ENCODE measurements at places on chromosomes 5 and 9.
A peak's percentile ranks its signal among the peaks of the same experiment; 100 is the strongest.

DNA sequence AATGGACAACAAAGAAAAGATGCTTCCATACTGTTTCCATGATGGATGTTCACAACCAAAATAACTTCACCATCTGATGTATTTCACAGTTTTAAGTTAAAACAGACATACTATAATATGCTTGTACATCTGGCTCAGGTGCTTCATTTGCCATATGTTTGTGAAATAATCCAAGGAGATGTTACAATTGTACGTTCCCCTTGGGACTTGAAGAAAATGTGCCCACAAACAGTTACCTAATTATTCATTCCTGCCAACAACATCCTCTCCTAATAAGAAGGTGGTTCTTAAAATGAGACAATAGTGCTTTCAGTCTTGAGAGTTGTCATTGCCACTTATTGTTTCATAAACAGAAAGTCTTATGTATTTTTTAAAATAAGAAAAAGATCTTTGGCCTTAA lies 33.1 kb upstream of the SMARCA2 start:
- no peak for DNase-seq

DNA sequence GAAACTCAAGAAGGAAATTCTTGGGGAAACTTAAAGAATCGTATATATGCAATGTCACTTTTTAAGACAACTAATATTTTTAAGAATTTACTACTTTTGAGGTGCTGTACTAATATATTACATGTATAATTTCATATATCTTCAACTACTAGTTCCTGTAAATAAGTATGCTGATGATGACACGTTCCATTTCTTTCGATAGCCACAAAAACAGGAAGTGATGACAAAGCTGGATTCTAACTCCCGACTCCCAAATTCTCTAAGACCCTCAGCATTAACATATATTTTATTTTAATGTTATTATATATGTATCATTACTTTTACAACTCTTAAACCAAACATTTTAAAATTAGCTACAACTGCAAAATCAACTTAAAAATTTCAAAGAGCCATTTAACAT lies 74.8 kb downstream of the STK32A start:
- no peak for DNase-seq

DNA sequence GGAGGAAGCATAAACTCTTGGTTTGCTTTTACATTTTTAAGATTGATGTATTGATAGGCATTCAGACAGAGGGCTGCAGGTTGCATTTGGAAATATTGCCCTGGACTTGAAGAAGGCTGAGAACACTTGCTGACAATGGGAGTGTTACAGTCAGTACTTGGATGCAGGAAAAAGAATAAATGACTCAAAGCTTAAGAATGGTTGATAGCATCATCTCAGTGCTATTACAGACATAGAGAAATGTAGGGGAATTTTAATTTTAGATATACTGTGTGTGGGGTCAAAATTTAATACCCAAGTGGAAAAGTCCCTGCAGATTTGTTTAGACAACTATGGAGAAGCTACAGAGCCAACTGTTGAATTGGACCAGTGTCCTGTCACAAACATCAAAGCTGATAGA lies 101.1 kb downstream of the ISL1 start:
- DNase-seq, result no peak

DNA sequence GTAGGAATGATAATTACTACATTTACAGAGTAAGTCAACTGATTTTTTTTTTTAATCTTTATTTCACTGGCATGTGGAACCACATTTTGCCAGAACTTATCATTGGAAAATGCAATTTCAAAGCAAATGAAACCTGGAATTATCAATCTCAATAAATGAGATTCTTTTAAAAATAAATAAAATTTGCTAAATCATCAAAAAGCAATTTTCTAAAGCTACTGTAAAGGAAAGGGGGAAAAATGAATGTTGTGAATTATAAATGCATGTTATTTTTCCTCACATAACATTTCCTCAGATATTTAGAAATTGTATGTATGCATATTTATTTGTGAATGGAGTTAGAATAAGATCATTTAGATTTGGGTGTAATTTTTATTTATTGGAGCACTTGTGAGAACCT lies 89.9 kb upstream of the GRHPR start:
- no peak for DNase-seq

DNA sequence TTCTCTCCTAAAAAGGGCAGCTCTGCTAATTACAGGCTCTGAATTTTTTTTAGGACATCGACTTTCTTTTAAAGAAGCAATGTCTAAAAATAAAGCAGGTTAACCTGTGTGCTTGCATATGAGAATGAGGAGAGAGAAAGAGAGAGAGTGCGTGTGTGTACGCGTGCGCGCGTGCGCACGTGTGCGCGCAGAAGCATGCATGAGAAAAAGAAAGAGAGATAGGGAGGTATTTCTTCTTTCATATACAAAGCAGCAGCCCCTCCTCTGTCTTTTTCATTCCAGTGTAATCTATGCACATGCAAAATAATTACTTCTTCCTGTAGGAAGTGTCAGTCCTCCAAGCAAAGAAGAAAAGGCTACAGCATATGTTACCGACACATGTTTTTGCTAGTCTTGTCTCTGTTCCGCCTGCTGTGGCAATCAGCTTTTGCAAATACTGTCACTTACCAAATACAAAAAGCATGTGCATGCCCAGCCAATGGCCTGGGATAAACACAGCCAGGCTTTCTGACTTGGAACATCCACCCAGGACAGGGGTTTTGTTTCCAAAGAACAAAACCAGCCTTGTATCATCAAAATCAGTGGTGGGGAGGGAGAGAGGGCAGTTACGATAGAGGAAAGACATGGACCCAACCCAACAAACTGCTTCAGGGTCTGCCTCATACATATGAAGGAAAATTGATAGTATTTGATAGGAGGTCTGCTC lies 252.3 kb upstream of the SLC24A2 start:
- DNase-seq, result no peak

GRCh38 chr9:131271506-131271931 lies 4.8 kb downstream of the FAM78A start:
- no peak for DNase-seq

DNA sequence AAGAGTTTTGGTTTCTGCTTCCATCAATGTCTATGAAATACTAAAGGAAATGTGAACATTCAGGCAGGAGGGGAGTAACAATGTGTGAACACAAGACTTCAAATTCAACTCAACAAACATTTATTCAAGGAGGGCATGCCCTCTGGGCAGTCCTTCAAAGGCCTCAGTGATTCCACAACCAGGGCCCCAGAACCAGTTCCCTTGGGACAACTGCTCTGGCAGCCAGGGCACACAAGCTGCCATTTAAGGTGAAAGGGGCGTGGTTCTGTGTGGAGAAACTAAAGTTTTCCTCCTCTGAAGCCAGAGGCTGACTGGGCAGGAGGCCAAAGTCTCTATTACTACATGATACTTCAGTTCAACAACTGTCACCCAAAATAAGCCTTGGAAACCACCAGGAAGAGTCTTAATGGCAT lies 3.2 kb downstream of the RBM18 start:
- DNase-seq, result no peak

DNA sequence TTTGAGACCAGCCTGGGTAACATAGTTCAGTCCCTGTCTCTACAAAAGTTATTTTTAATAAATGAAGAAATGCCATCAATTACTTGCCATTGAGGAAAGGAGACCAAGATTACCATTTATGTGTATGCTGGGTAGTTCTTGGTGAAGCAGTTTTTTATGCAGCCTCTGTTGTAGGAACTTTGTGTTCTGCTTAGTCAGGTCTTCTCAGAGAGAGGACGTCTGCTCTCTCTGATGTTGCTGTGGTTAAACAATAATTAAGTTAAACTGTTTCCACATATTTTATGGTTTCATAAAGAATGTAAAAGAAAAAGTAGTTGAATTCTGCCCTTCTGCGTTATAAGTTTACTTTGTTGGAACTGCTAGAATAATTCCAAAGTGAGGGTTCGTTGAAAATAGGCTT lies 210.5 kb downstream of the KDM4C start:
- no peak for DNase-seq

GRCh38 chr5:4422247-4422646 lies 717.9 kb upstream of the ADAMTS16 start:
- no peak for DNase-seq

GRCh38 chr5:170576602-170577535 lies 73.0 kb downstream of the KCNIP1 start:
- DNase-seq, result no peak

DNA sequence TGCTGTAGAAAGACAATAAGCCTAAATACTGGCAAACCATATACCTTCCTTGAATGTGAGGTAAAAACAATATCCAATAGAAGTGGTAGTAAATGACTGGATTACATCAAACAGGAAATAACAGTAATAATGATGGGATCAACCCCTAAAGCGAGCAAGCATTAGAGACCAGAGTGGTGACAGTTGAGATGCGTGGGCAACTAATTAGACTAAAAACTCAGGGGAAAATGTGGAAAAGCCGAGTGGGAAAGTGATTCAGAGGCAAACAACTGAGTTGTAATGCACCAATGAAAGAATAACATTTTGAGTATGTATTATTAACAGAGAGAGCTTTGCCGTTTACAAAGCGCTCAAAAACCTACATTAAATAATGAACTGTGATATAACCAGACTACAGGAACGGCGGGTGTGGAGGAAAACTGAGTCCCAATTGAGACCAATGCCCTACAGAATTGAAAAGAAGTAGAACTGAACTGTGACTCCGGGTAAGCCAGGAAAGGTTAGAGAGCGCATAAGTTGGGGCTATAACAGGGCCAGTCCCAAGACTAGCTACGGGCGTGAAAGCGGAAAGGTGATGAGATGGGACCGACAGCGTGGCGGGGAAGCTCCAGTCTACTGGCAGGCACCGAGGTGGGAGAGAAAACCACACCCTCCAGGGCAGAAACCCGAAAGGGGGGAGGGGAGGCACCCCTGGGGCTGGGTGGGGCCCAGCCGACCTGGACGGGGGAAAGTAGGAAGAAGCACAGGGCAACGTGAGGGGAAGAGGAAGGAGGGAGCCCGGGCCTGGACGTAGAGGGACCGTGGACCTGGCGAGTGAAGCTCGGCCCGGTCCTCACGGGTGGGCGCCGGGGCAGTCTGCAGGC lies 592 bp downstream of the UBAP2 start:
- DNase-seq, result peak; percentile 57
